ENCODE measurements at places on chromosomes 5 and 9. TPM values are rescaled to one million over a fixed set of nuclear protein-coding genes. Genes with fewer than 3 reads are reported as not detected.

GRCh38 chr5:135997673-135998335 is 31.0 kb upstream of the TGFBI start:
- DNase-seq: no peak

DNA sequence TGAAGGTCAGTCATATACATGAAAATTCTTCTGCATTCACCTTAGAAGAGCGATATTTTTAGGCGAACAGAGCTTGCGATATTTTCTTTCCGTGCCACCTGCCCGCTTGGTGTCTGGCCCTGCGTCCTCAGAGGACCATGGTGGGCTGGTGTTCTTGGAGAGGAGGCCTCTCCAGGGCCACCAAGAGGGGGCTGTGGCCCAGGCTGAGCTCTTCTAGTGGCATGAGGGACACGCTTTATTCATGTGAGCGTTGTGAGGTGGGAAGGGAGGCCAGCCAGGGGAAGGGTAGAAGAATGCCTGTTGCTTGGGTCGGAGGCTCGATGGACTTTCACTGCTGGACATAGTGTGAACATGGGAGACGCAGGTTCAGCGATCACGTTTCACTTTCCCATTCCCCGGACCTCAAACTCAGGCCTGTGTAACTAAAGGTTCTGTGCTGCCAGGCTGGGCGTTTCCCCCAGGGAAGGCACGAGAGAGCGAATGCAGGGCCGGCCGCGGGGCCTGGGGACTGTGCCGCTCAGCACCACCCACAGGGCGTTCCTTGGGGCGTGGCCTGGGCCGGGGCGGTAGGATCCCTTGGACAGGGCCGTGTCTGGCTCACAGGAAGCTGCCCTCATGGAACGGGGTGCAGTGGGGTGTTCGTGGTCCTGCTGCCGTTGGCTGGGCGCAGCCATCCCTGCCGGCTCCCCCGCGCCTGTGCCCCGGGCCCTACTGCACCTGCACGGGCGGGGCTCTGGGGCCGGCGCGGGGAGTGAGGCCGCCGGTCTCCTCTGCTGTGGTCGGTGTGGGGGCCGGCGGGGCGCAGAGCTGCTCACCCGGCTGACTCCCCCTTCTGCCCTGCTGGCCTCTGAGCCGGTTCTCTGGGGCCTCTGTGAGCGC is 40.7 kb upstream of the CLPTM1L start:
- peak; percentile 91 for DNase-seq

GRCh38 chr5:203246-203930 is 12.1 kb downstream of the LRRC14B start:
- DNase-seq: no peak

FUT7 gene
- not detected for total RNA-seq

DNA sequence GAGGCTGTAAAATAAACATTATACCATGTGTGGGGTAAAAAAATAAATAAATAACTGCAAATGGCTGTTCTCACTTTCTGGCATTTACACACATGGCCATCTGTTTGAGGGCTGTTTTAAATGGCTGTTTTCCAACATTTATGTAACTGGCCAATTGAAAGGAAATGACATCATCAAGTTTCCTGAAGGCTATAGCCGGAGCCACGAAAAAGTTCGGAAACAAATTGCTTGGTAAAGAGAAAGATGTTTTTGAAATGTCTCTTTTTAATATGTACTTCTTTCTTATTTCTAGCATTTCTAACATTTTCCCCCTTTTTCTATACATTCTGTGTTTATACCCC is 95.4 kb upstream of the DAB2 start:
- no peak for DNase-seq

DNA sequence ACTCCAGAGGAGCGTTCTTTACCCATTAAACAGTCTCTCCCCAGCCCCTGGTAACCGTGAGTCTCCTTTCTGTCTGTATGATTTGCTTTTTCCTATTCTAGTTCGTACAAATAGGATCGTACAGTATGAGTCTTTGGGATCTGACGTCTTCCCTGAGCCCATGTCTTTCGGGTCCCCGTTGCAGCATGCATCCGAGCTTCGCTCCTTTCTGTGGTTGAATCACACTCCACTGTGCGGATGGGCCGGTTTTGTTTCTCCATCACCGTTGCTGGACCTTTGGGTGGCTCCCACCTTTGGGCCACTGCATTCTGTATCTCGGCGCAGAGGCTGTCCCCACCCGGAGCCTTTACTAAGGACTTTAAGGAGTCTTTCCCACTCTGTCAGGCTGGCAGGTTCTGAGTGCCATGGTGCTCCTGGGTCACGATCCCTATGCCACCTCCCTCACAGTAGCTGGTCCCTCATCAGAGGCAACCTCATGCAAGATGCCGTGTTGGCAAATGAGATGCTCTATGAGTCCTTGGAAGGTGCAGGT is 145.7 kb upstream of the COL5A1 start:
- no peak for DNase-seq

STPG3 gene
- not detected for total RNA-seq
